ENCODE measurements at places on chromosomes 5 and 9.

GRCh38 chr5:31442058-31442745, 89.7 kb downstream of the DROSHA start:
- DNase-seq: peak; percentile 69

- no peak for DNase-seq
These were observed 40.1 kb downstream of the TRIP13 start for GRCh38 chr5:932628-933250.

- DNase-seq: no peak
These were observed 340.8 kb downstream of the FGF10 start for GRCh38 chr5:44048276-44048984.

- DNase-seq: no peak
These were observed 17.0 kb upstream of the UNC5A start for GRCh38 chr5:176793343-176793699.

GRCh38 chr5:113689647-113690046, 176.2 kb downstream of the YTHDC2 start:
- no peak for DNase-seq

Measured in amniotic epithelial cell (primary cell).